Stimulated activated CD8-positive, alpha-beta memory T cell treated with anti-CD3 and anti-CD28 coated beads, Interleukin-2, amount 100 ng/mL, for 1 hour (primary cell): ENCODE measurements at places on chromosomes 6 and 20.

GRCh38 chr6:163661272-163661671 lies 246.8 kb downstream of the QKI start:
- DNase-seq = no peak

DNA sequence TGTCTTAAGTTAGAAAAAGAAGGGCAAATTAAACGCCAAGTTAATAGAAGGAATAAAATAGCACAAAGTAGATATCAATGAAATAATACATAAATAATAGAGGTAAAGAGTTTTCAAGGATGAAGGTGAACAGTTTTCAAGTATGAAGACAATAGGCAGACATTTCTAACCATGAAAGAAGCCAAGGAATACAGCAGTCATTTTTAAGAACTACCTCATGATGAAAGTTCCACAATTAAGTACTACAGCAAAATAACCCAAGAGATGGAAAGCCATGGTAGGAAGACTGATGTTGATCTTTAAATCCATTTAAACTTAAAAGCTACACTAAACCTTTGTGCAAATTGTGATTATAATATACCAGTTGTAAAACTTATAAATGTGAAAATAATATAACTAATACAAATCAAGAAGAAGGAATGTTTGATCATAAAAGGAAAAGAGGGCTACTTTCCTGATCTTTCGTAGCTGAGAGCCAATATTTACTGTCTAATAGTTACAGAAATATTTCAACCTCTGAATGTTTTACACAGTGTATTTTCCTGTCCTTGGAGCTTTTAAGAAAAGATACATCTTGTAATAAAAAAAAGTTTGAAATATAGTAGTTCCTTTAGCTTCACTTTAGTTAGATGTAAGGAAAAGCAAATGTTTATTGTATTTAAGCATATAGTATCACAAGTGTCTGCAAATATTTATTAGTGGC lies 143.1 kb downstream of the STXBP5 start:
- DNase-seq = no peak

- no peak for DNase-seq
Observed at GRCh38 chr20:53598140-53599043, 4.8 kb upstream of the ZNF217 start.

- no peak for DNase-seq
Observed at GRCh38 chr6:80886475-80886874, 780.0 kb downstream of the BCKDHB start.

DNA sequence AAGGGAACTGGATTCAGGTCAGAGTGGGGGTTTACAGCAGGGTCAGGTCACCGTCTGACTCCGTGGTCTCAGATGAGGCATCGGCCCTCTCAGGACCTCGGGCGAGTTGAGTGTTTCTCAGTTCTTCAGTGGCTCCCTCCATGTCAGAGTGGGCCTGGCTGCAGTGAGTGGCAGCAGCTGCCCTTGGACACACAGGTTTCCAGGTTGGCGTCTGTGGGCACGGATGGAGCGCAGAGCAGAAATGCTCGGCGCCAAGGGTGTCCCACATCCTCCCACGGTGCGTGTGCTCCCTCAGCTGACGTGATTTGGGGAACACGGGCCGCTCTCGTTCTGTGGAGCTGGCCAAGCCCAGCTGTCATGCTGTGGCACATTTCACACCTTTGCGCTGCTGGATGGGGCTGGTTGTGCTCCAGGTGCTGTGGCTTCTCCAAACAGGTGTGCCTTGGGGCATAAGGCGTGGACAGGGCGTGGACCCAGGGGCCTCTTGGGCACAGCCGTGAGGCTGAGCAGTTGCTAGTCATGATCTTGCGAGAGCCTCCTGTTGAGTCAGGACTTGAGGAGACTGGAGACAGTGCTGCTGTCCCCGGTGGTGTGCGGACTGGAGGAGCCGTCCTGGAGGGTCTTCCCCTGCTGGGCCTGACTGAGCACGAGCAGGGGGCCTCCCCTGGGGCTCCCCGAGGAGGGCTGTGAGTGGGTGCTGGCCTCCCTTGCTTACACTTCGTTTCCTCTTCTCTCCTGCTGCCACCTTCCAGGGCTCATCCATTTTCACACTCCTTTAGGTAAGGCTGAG lies 9.5 kb upstream of the DNAJC5 start:
- DNase-seq = no peak

DNA sequence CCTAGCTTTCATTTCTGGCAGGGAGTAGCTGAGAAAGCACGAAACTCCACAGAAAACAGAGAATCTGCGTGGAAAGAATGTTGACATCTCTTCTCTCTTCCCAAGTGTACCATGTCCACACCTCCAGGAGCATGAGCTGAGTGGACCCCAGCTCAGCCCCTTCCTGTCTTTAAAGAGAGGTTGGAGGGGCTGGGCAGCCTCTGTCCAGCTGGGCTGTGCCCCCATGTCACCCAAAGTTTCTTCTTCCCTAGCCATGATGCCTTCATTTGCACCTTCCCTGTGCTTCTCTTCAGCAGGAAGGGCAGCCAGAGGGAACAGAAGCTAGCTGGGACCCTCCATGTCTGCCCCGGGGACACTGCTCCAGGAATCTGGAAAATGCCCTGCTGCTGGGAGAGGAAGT lies 655.0 kb upstream of the DEFB115 start:
- no peak for DNase-seq

DNA sequence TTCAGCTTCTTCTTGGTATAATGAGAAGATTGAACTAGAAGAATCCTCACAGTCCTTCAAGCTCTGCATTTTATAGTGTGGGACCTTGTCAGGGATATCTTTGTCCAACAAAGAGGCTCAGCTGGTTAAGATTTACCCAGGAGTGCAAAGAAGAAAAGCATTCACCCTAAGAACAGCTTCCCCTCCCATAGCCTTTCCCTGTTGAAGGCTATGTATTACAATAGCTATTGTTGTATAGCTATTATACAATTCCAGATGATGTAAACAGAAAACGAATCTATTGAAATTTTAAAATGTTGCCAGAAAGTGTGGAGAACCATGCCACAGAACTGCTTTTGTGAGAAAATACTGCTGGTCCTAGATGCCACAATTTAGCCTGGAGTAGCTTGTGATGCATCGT lies 85.5 kb upstream of the CNKSR3 start:
- no peak for DNase-seq

DNA sequence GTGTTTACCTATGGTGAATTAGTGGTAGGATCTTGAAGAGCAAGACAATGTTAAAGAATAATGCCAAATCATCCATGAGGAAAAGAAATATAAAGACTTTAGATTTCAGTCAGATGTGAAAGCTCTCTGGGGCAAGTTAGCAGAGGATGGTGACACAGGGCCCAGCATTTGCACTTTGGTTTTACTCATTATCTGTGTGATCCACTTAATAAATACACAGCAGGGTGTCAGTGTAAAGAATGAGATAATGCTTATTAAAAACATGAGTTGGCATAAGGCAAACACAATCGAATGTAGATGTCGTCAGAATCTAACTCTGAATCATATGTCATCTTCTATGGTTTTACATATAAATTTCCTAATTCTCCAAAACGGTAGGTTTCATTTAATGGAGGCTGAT lies 130.4 kb upstream of the PREP start:
- no peak for DNase-seq

DNA sequence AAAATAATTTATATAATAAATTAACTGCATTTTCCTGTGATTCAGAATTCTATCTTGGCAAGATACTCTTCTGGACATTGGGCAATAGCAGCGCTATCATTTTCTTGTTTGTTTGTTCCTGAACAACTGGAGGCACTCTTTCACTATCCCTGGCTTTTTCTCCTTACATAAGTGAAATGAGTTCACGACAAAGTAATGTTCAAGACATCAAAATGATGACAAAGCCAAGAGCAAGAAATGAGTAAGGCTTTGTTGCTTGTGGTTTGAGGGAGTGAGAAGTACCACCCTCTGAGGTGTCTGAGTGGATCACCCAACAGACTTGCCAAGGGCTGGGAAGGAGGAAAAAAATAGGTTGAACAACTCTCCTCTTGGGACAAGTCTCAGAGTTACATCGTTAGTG lies 466.6 kb upstream of the JAG1 start:
- no peak for DNase-seq

GRCh38 chr6:24838081-24838480 lies 39.4 kb upstream of the ARMH2 start:
- DNase-seq = no peak

DNA sequence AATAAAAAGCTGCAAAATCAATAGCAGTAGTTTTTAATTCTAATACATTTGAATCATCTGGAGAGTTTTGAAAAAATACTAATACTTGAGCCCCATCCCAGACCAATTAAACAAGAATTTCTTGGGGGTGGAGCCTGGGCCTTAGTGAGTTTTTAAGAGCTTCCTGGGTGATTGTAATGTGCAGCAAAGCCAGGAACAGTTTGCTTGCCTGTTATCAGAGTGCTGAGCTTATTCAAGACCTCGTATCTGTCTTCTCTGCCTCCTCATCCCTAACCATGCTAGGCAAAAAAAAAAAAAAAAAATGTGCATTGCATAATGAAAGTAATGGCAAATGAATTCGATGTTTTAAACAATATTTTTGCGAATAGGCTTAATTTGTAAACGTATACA lies 36.4 kb upstream of the MYB start:
- no peak for DNase-seq

DNA sequence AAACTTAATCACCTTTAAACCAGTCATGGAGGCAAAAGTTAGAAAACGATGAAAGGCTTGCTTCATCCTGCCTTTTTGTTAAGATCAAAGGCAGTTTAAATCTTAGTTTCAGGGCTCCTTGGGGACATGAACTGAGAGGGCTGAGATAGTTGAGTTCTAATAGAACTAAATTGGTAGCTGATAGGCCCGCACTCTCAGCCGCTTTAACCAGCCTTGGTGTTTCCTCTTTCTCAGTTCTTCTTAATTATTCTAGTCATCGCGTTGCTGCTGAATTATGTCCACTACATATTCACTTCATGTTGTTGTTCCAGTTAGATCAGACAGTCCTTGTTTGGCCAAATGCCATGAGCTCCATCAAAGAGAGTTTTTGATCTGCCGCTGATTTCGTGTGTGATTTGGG lies 72.5 kb downstream of the ANKS1A start:
- no peak for DNase-seq

DNA sequence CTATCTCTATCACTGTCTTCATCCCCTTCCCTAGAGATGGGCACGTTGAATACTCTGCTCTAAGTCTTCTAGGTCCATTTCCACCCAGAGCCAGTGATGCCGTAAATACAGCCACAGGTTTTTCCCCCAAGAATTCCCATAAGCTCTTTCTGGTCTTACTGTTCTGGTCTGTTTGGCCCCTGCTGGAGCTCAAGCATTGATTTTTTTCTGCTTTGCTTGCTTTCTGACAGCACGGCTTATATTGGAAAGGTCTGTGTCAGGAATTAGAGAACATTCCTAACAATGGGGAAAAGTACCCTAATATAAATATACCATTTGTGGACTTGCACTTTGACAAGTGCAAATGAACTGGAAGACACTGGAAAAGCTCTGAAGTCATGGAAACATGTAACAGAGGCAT lies 302.6 kb downstream of the TSHZ2 start:
- DNase-seq = no peak

- no peak for DNase-seq
Observed at GRCh38 chr6:41599015-41599851, 39.0 kb upstream of the MDFI start.
